Cardiac septum (tissue), 1 donor: ENCODE measurements at places on chromosomes 11 and 22. TPM values are rescaled to one million over a fixed set of nuclear protein-coding genes. Genes with fewer than 3 reads are reported as not detected.

ARHGAP1 gene
- total RNA-seq = 152 TPM

FXYD6 gene
- 28.0 TPM for total RNA-seq

CASP4 gene
- total RNA-seq = 17.1 TPM

SCUBE1 gene
- 1.1 TPM for total RNA-seq

SULT4A1 gene
- total RNA-seq = 0.13 TPM

ACCS gene
- total RNA-seq = 12.0 TPM

ROM1 gene
- 6.0 TPM for total RNA-seq

TEX54 gene
- total RNA-seq = not detected

NXPE2 gene
- total RNA-seq = 0.22 TPM

POLD3 gene
- 6.9 TPM for total RNA-seq

PTPN5 gene
- 3.8 TPM for total RNA-seq

ANKRD49 gene
- 6.4 TPM for total RNA-seq

MAPK11 gene
- 11.7 TPM for total RNA-seq

GAS2 gene
- 14.3 TPM for total RNA-seq

TMEM151A gene
- total RNA-seq = 0.24 TPM

CD3D gene
- total RNA-seq = 0.62 TPM

SLC22A9 gene
- not detected for total RNA-seq

EMID1 gene
- total RNA-seq = 1.3 TPM

TIGD3 gene
- total RNA-seq = not detected

CDC42BPG gene
- total RNA-seq = 1.2 TPM

TRPM5 gene
- not detected for total RNA-seq

FOLR3 gene
- total RNA-seq = not detected

CBL gene
- 13.4 TPM for total RNA-seq

ESAM gene
- total RNA-seq = 50.2 TPM

CCDC188 gene
- total RNA-seq = 0.67 TPM
